ENCODE measurements at places on chromosomes 11 and 22.

DNA sequence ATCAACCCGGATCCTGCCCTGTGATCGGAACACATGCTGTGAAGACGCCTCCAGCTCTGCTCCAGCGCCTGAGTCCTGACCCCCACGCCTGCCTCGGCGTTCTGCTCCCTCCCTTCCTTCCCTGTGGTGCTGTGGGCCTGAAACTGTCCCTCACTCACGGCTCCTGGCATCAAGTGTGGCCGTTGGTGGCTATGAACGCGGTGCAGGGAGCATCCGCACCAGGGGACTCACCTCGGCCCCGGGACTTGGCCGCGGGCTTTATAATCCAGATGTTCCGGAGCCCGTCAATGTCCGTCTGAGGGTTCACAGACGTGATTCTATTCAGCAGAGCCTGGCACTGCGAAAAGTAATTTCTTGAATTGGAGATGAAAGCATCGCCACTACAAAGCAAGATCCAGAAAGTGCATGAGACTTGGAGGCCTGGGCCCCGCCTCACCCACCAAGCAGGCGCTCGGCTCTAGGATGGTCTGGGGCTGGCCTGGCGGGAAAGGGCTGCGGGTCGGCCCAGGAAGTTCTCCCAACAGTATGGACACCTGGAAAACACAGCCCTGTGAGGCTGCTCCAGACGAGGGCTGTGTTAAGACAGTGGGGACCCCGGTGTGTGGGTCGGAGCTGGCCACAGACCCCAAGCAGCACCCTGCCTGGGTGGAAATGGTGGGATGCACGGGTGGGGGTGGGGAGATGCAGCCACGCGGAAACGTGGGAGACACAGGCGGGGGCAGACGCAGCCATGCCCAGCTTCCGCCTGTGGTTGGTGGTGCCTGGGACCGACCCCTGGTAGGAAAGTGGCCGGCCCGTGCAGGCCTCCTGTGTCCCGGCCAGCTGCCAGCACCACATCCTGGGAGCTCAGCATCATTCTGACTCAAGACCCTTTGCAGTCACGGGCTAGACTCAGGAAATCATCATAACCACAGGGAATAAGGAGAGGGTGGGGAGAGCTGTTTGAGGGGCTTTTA is 21.8 kb upstream of the IL17REL start:
- no peaks in the 10 kb centered on the region for H3K27me3 ChIP-seq
- H3K4me1 ChIP-seq, result peaks cover 12% of the 10 kb centered on the region
- no peak for DNase-seq
- no peaks in the 10 kb centered on the region for H3K36me3 ChIP-seq
- no peak overlapping the region for H3K4me3 ChIP-seq
- no peak overlapping the region for H3K27ac ChIP-seq

- peaks cover 17% of the 10 kb centered on the region for H3K36me3 ChIP-seq
- no peak overlapping the region for H3K4me3 ChIP-seq
- H3K27me3 ChIP-seq, result no peaks in the 10 kb centered on the region
- no peak for DNase-seq
- H3K27ac ChIP-seq, result no peak overlapping the region
Measured at GRCh38 chr22:28029201-28029948, 110.3 kb upstream of the PITPNB start.

- no peak for DNase-seq
- H3K36me3 ChIP-seq, result peaks cover 4% of the 10 kb centered on the region
- no peaks in the 10 kb centered on the region for H3K27me3 ChIP-seq
- H3K4me3 ChIP-seq, result no peak overlapping the region
- peak overlapping the region; percentile 66 for H3K27ac ChIP-seq
Measured at GRCh38 chr11:19756675-19757475, 44.2 kb downstream of the NAV2 start.

GRCh38 chr22:37254867-37255233 is 10.8 kb upstream of the RAC2 start:
- H3K4me1 ChIP-seq, result no peaks in the 10 kb centered on the region
- no peak for DNase-seq
- peaks cover 2% of the 10 kb centered on the region for H3K27me3 ChIP-seq
- H3K4me3 ChIP-seq, result no peak overlapping the region

DNA sequence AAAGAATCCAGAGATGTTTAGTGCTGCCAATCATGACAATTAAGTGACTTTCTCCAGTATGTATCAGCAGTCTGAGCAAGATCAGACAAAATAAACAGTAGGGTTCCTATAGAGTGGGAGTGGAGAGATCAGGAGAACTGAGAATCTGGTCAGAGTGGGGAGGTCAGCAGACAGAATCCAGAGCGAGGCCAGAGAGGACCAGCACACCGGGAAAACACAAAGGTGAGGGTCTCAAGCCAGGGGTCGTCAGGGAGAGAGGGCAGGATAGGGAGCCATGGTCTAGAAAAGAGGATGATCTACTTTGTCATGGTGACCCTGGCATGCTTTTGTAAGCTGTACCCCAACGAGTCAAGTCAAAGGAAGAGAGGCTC is 39.2 kb downstream of the MAPK1 start:
- no peak overlapping the region for H3K4me3 ChIP-seq
- H3K27me3 ChIP-seq, result no peaks in the 10 kb centered on the region
- DNase-seq, result no peak

GRCh38 chr22:49380095-49380827 is 447.4 kb downstream of the BRD1 start:
- no peak overlapping the region for H3K4me3 ChIP-seq
- no peaks in the 10 kb centered on the region for H3K4me1 ChIP-seq
- no peak overlapping the region for H3K27ac ChIP-seq
- no peak for DNase-seq

DNA sequence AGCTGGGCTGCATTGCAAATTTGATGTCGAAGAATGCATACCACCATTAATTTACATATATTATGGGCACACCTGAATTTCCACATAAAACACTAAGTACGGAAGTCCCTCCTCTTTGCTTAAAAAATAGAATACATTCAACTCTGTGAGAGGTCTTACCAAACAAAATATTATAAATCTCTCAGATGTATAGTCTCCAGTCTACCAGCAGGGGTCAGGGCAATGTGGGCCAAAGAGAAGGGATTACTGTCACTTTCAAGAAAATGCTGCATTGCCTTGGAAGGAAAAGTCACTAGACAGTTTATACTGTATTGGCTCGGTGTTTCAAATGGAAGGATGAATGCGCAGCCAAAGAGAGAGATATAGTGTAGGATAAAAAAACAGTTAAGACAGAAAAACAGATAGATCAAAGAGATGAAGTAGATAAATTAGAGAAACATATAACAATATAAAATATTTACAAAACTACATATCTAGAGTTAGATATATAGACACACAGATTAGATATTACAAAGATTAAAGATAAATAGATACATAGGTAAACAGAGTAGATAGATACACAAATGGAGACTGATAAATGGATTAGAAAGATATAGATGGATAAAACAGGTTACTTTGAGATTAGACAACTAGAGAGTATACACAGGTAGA is 20.9 kb downstream of the SERGEF start:
- no peak overlapping the region for H3K4me3 ChIP-seq
- H3K27ac ChIP-seq, result no peak overlapping the region
- DNase-seq, result no peak
- H3K27me3 ChIP-seq, result no peaks in the 10 kb centered on the region
- no peaks in the 10 kb centered on the region for H3K36me3 ChIP-seq

DNA sequence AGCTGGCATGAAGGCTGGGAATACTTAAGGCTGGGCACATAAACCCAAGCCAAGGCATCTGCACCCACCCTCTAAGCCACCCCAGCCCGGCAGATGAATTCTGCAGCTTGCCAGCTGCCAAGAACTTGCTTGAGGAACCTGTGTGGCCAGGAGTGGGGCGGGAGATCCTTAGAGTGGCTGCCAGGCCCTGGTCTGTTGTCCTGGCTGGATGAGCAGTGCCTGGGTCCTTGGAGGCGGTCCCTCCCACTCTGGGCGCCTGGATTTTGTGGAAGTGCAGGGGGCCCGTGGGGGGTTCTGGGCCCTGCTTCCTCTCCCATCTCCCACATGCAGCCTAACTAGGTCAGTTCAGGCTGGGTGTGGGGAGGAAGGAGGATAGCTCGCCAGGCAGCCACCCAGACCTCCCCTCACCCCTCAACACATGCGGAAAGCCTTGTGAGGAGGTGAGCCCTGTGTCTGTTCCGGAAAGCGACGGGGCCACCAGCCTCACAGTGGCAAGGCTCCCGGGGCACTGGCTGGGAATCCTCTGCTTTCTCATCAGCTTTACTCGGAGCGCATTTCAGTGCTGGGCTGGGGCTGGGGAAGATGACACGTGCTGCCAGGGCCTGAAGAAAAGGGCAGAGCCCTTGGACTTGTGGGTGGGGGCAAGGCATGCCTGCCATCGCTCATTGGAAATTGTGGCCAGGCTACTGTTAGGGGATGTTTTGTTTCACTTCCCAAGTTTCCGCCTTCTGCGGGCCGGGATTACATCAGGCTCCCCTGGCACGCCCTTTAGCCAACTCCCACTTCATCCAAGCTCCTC is 8.4 kb downstream of the DAGLA start:
- H3K27me3 ChIP-seq, result no peaks in the 10 kb centered on the region
- H3K27ac ChIP-seq, result peak overlapping the region; percentile 2
- peaks cover 12% of the 10 kb centered on the region for H3K4me1 ChIP-seq
- H3K36me3 ChIP-seq, result no peaks in the 10 kb centered on the region
- peak; percentile 66 for DNase-seq

GRCh38 chr11:76734456-76735420 is 48.4 kb upstream of the TSKU start:
- H3K4me1 ChIP-seq, result no peaks in the 10 kb centered on the region
- no peaks in the 10 kb centered on the region for H3K36me3 ChIP-seq
- no peaks in the 10 kb centered on the region for H3K27me3 ChIP-seq
- peak overlapping the region; percentile 11 for H3K27ac ChIP-seq
- DNase-seq, result no peak

DNA sequence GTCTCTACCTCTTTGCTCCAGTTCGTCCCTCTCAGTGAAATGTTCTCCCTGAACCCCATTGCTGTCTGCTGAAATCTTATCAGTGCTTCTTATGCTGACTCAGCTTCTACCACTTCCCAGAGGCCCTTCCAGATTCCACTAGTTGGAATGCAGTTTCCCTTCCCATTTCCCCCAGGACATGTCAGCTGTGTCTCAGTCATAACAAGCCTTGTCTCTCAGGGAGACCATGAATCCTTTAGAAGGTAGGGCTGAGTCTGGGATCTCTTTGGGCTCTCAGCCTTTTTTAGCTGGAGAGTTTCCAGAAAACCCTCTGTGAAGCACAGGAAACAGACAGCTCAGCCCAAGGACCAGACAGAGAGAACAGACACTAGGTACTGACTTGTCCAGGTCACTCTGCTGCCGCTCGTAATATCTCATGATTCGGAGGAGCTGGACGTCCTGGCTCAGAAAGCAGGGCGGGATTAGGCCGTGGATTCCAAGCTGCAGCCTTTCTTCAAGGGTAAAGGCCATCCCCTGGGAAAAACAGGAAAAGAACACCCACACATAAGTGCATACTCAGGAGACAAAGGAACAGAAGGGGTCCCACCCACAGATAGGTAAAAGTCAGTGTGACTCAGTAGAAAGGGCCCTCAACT is 113.0 kb downstream of the ME3 start:
- DNase-seq, result no peak
- H3K4me1 ChIP-seq, result no peaks in the 10 kb centered on the region
- no peak overlapping the region for H3K4me3 ChIP-seq
- H3K27ac ChIP-seq, result no peak overlapping the region
- no peaks in the 10 kb centered on the region for H3K27me3 ChIP-seq
- H3K36me3 ChIP-seq, result no peaks in the 10 kb centered on the region

DNA sequence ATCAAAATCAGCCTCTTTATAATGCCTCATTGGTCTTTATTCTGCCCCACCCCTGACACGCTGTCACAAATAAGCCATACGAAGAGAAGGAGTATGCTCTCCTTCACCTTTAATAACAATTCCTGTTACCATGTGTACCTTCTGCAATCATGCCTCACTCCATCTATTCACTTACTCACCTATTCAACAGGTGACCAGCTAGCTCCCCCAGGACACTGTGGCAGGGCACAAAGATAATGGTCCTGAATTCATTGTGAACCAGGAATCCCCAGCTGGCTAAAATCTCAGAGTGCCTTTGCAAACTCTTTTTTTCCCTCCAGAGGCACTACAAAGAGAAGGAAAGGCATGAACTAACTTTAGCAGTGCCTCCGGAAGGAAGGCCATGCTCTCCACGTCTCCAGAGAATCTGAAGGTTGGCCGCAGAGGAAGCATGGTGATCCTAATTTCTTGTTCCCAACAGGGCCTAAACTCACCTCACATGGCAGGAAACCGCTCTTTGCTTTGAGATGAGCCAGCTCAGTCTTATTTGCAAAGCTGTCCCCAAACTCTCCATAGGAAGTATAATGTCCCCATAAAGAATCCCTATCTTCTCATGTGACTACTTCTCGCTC is 590.3 kb downstream of the BUD13 start:
- H3K4me1 ChIP-seq, result no peaks in the 10 kb centered on the region
- no peaks in the 10 kb centered on the region for H3K27me3 ChIP-seq
- no peak overlapping the region for H3K4me3 ChIP-seq
- no peak for DNase-seq
- no peaks in the 10 kb centered on the region for H3K36me3 ChIP-seq
- no peak overlapping the region for H3K27ac ChIP-seq

- no peak for DNase-seq
- peaks cover 38% of the 10 kb centered on the region for H3K4me1 ChIP-seq
- H3K36me3 ChIP-seq, result no peaks in the 10 kb centered on the region
- no peaks in the 10 kb centered on the region for H3K27me3 ChIP-seq
- no peak overlapping the region for H3K4me3 ChIP-seq
- H3K27ac ChIP-seq, result peak overlapping the region; percentile 60
Measured at GRCh38 chr22:46749682-46750529, 11.9 kb upstream of the CERK start.

DNA sequence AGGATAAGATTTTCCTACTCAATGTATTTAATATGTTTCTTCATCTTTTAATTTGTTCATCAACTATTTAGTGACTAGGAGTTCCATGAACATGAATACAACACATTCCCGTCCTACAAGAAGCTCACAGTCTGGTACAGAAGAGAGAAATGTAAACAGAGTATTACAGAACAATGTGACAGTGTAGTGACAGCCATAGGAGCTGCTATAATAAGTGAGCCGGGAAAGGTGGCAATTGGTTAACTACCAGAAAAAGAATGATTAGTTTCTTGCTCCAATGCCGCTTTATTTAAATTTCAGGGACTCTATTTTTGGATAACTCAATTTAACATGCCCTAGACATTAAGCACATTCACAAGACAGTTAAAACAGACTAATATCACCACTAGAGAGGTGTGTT is 192.3 kb downstream of the CADM1 start:
- no peak overlapping the region for H3K4me3 ChIP-seq
- DNase-seq, result no peak
- no peaks in the 10 kb centered on the region for H3K36me3 ChIP-seq
- H3K4me1 ChIP-seq, result no peaks in the 10 kb centered on the region
- no peaks in the 10 kb centered on the region for H3K27me3 ChIP-seq
- H3K27ac ChIP-seq, result no peak overlapping the region

DNA sequence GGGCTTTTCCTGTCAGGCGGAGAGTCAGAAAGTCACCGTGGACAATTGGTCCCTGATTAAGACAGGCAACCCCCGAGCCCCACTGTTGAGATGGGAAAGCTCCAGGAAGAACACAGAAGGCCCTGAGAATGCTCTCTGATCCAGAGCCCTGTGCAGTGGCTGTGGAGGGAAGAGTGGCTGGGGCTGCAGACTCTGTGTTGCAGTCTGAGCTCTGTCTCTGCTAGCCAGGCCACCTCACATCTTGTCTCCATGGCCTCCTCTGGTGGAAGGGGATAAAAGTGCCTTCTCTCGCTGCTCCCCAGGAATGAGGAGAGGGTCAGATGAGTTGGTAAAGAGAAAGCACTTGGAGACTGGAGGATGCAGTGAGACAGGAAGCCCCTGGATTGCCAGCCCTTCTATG is 141.2 kb downstream of the CEP164 start:
- no peak overlapping the region for H3K4me3 ChIP-seq
- DNase-seq, result no peak
- no peaks in the 10 kb centered on the region for H3K27me3 ChIP-seq
- no peak overlapping the region for H3K27ac ChIP-seq
- no peaks in the 10 kb centered on the region for H3K36me3 ChIP-seq
- H3K4me1 ChIP-seq, result no peaks in the 10 kb centered on the region

- no peaks in the 10 kb centered on the region for H3K36me3 ChIP-seq
- H3K4me1 ChIP-seq, result no peaks in the 10 kb centered on the region
- no peak for DNase-seq
- no peak overlapping the region for H3K4me3 ChIP-seq
Measured at GRCh38 chr11:17766590-17766989, 32.0 kb downstream of the KCNC1 start.

All from tibial nerve (tissue), 4 donors.